ENCODE measurements at places on chromosomes 11 and 22. TPM values are rescaled to one million over a fixed set of nuclear protein-coding genes. Genes with fewer than 3 reads are reported as not detected.

The GSC2 gene
- total RNA-seq = not detected

The BATF2 gene
- 0.90 TPM for total RNA-seq

The OR4D5 gene
- not detected for total RNA-seq

The DEFB108B gene
- total RNA-seq = not detected

The MOV10L1 gene
- total RNA-seq = 0.14 TPM

The MMP13 gene
- 0.42 TPM for total RNA-seq

The OR4A16 gene
- not detected for total RNA-seq

The ISX gene
- not detected for total RNA-seq

The TMEM86A gene
- 1.9 TPM for total RNA-seq

The RPS6KB2 gene
- total RNA-seq = 50.1 TPM

The OR5B17 gene
- total RNA-seq = not detected

The GALNT18 gene
- 7.9 TPM for total RNA-seq

The RAB3IL1 gene
- 3.6 TPM for total RNA-seq

The ART5 gene
- 0.09 TPM for total RNA-seq

The PLXNB2 gene
- total RNA-seq = 13.1 TPM

The SLC35F2 gene
- 6.8 TPM for total RNA-seq

The ACRV1 gene
- total RNA-seq = not detected

The LMNTD2 gene
- total RNA-seq = 1.1 TPM

The C22orf42 gene
- total RNA-seq = 0.19 TPM

The UPK3A gene
- 0.47 TPM for total RNA-seq

The SLC22A9 gene
- not detected for total RNA-seq

The SGSM1 gene
- 0.38 TPM for total RNA-seq

The AGBL2 gene
- total RNA-seq = 2.7 TPM

The SHISA8 gene
- total RNA-seq = 0.19 TPM

The CRYAB gene
- 4.2 TPM for total RNA-seq

The OR8G1 gene
- total RNA-seq = not detected

The SCUBE1 gene
- 0.52 TPM for total RNA-seq

The OR51E2 gene
- under 0.01 TPM for total RNA-seq

The SHANK3 gene
- total RNA-seq = 0.61 TPM

The PLAAT5 gene
- total RNA-seq = 0.19 TPM

The RPS13 gene
- 1,579 TPM for total RNA-seq

The CHADL gene
- total RNA-seq = 1.7 TPM

The GGTLC3 gene
- not detected for total RNA-seq

The KRTAP5-2 gene
- total RNA-seq = not detected

The LRP4 gene
- 1.8 TPM for total RNA-seq

The OR8H1 gene
- total RNA-seq = not detected

The OR52R1 gene
- total RNA-seq = not detected

The DNAJB7 gene
- total RNA-seq = not detected

The MMP1 gene
- total RNA-seq = 1.8 TPM

Measured in thymus (tissue), 14 donors.